ENCODE measurements at places on chromosomes 7 and 10.

GRCh38 chr10:95513941-95514392, 47.2 kb downstream of the SORBS1 start:
- no peak for DNase-seq

DNA sequence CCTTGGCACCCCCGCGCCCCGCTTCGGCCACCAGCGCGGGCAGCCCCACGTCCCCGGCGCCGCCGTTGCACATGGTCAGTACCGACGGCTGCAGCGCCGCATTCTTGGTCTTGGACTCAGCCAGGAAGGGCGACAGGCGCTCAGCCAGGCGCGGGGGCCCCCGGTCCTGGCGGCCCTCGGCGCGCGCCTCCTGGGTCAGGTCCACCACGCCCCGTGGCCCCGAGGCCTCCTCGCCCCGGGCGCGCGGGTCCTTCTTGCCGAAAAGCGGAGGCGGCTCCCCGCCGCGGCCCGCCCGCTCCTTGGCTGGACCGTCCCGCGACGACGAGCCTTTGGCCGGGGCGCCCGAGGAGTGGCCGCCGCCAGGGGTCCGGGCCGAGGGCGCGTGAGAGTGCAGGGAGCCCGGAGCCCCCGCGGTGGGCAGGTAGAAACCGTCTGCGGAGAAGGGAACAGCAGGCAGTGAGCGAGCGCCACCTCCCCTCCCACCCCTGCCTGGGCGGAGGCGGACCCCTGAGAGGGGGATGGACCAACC, 34.7 kb downstream of the TNRC18 start:
- no peak for DNase-seq

- no peak for DNase-seq
Measured at GRCh38 chr7:150934045-150934766, 43.9 kb downstream of the KCNH2 start.

DNA sequence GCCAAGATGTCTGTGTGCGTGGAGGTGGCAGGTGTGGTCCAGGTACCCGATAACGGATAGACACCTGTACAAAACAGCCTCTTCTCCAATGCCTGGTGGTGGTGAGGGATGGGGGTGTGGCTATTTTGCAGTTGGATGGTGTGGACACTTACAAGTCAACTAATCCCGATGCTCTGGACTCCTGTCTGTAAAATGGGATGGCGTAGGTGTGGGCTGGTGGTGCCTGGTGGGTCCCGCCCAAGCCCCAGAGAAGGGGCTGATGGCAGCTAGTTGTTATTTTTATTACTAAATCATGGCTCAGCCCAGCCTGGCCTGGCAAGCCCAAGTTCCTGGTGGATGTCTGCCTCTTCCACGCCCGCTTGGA, 22.3 kb downstream of the GTF2IRD1 start:
- no peak for DNase-seq

DNA sequence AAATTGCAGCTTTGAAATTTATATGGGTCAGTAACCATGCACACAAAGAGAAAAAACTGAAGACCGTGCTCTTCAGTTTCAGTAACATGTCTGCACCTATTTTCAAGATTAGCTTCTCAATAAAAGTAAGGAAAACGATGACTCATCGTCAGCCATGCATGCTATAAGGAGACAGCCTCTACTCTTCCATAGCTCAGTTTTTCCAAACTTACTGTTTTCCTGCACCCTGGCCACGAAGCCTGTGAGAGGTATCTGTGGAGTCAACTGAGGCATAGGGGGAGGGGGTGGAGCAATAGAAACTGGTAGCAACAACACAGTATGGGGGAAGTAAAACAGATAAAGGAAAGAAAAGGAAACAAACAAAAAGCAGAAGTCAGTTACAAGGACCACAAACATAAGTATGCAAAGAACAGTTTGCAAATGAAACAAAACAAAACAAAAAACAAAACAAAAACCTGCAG, 58.0 kb downstream of the PDSS1 start:
- peak; percentile 13 for DNase-seq

GRCh38 chr7:55526770-55527169, 45.5 kb downstream of the VOPP1 start:
- DNase-seq = no peak

DNA sequence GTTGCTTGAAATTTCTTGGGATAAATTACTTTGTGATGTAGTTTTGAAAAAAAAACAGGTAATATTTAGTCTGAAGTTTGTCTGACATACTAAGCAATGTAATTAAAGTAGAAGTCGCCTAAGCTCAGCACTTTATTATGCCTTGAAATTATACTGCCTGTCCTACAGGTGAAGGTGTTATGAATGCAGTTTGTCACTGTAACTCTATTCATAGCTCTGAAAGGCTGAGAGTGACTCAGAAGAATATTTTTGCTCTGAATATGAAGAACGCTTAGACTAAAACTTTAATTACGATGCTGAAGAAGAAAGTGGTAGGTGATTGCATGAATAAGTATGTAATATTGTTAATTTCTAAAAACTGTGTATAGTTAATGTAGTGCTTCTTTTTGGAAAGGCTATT, 9.2 kb downstream of the CFTR start:
- no peak for DNase-seq

DNA sequence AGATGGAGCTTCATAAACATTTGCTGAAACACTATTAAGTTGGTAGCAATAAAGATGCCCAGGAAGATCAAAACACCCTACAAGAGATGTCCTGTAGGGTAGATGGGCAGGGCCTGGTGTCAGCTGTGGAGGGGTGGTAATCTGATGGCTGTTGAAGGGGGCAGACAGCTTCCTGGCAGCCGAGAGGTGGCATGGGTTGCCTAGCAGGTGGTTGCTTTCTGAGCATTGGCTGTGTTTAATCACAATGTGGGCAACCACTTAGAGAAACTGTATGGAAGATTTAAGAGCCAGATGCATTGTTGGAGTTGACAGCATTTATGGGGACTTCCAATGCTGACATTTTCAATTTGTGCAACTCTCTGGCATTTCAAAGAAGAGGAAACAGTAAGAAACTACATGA, 79.9 kb upstream of the SLC26A5 start:
- DNase-seq = no peak
